Substantia nigra (tissue), 51 donors: ENCODE measurements at places on chromosomes 6 and 20.

- no peak for DNase-seq
Measured at GRCh38 chr6:124978451-124979293, 16.4 kb downstream of the RNF217 start.

DNA sequence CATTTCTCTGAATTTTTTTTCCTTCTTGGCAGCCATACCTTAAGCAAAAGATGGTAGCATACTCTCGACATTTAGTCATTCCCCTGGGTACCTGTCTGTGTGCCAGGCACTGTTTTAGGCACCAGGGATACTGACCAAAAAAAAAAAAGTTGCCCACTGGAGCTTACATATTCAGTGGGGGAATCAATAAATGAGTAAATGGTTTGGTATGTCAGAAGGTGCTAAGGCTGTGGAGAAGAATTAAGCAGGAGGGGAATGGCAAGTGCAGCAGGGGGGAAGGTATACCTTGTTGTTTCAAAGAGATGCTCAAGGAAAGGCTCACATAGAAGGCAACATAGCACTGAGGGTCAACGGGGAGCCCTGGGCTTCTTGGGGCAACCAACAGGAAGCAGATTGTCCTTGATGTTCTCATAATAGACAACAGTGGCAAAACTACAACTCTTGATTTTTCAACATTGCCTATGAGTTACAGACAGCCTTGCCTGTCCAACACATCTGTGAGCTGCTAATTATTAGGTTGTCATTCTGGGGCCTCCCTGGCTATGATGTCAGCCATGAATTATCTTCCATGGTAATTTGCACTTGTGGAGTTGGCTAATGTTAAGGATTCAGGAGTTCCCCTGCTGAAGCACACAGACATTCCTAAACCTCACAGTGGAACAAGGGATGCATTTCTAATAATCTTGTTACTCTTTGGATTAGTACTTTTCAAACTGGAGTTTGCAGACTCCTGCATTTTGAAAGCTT, 19.6 kb downstream of the NT5E start:
- no peak for DNase-seq

GRCh38 chr6:159059141-159059540, 14.3 kb upstream of the TAGAP start:
- no peak for DNase-seq

GRCh38 chr6:6006428-6007365, at the start of gene NRN1:
Gene NRN1 (minus strand): TSS chr6:6006925. CDS start chr6:6006749, 176 bp downstream.
- no peak for DNase-seq

GRCh38 chr20:41425180-41425884, 58.7 kb upstream of the EMILIN3 start:
- no peak for DNase-seq

- DNase-seq, result no peak
Measured at GRCh38 chr6:29790626-29791025, 37.0 kb upstream of the HLA-G start.

DNA sequence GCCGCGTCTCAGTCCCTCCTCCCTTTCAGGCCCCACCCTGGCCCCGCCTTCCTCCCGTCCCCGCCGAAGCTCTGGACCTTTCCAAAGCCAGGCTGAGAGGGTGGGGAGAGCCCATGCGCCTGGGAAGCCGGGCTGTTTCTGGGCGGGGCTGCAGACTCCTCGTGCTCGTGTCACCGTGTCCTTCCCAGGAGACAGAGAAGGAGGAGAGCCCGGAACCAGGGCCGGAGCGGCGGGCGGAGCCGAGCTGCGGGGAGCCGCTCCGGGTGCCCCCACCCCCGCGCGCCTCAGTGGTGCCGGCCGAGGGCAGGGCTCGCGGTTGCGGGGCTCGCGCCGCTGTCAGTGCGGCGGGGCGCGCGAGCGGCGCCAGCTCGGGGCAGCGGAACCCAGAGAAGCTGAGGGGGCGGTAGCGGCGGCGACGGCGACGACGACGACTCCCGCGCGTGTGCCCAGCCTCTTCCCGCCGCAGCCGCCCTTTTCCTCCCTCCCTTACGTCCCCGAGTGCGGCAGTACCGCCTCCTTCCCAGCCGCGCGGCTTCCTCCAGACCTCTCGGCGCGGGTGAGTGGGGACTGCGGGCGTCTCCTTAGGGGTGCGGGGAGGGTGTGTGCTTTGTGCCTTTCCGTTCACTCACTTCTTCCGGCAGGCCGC, at the start of gene RALY:
TSS of gene RALY (plus strand) at position 336 of the 646 bp plus-strand sequence. CDS start 78,164 bp downstream, outside the sequence.
- no peak for DNase-seq

- DNase-seq, result no peak
Measured at GRCh38 chr6:134774201-134774638, 175.7 kb downstream of the ALDH8A1 start.

- no peak for DNase-seq
Measured at GRCh38 chr6:67933278-67933677, 701.8 kb upstream of the ADGRB3 start.
